T-helper 2 cell (primary cell): ENCODE measurements at places on chromosomes 4 and X.

GRCh38 chr4:182513587-182514291 lies 270.5 kb downstream of the TENM3 start:
- no peak for DNase-seq

DNA sequence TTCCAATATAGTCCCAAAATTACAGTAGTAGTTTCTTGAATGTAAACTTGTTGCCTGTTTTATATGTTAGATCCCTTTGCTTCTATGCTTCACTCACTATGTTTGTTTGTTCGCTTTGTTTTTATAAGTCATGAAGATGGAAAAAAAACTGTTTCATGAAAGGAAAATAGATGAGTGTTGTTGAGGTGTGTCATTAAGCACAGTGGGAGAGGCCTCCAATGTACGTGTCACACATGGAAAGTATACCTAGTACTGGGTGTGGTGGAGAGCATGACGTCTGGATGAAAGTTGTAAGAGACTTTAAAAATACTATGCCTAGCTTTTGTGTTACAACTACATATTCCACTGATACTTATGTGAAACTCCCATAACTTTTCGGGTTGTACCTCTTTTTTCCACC lies 28.4 kb downstream of the PLS3 start:
- no peak for DNase-seq

- peak; percentile 82 for DNase-seq
Observed at GRCh38 chrX:112844250-112844649, 3.6 kb upstream of the AMOT start.

- DNase-seq = no peak
Observed at GRCh38 chrX:56761167-56761566, 32.1 kb downstream of the NBDY start.
